ENCODE measurements at places on chromosomes 7 and 10. TPM values are rescaled to one million over a fixed set of nuclear protein-coding genes. Genes with fewer than 3 reads are reported as not detected.

The SCRN1 gene
- 84.3 TPM for total RNA-seq

The IKZF1 gene
- 3.7 TPM for total RNA-seq

The LRRC17 gene
- 9.2 TPM for total RNA-seq

The OR2A5 gene
- not detected for total RNA-seq

The ARMC3 gene
- not detected for total RNA-seq

The CYP26A1 gene
- not detected for total RNA-seq

The LIPN gene
- not detected for total RNA-seq

The GAD2 gene
- 0.17 TPM for total RNA-seq

The DYDC2 gene
- total RNA-seq, result not detected

The CASP2 gene
- 76.8 TPM for total RNA-seq

The OR2A42 gene
- 0.37 TPM for total RNA-seq

The POP7 gene
- 68.8 TPM for total RNA-seq

The ZNF853 gene
- 3.4 TPM for total RNA-seq

DNA sequence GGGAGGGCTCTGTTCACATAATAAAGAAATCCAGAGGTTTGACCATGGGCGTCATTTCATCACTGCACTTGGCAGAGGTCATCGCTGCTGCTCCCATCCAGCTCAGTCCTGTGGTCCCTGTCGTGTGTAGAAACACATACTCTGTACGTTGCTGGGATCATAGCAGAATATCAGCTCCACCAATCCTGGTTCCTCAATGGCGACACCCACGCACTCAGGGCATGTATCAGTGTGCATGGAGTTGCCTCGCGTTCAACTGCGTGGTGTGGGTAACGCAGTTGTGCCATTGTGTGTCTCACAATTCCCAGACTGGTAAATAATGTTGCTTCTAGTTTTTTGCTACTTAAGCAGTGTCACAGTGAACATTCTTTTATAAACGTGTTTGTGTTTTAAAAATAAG, 111.1 kb downstream of the LHPP start:
- H3K27me3 ChIP-seq, result no peaks in the 10 kb centered on the region
- H3K4me3 ChIP-seq, result no peak overlapping the region
- DNase-seq, result peak; percentile 9
- no peaks in the 10 kb centered on the region for H3K4me1 ChIP-seq
- no peaks in the 10 kb centered on the region for H3K36me3 ChIP-seq

DNA sequence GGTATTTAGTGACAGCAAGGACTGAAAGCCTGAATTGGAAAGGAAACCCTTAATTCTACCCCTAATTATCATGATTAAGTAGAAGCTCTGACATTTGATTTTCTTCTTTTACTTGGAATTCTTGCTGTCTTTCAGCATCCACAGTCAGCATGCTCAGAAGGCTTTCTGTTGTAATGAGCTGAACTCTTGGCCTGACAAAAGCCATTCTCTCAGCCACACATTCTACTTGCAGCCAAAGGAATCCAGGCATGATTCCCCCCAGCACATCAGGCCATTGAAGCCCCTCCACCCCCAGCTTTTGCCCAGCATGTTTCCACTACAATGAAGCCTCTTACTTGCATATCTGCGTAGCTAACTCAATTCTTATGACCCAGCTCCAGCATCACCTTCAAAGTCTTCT, 94.3 kb upstream of the FRMD4A start:
- no peak overlapping the region for H3K27ac ChIP-seq
- peaks cover 15% of the 10 kb centered on the region for H3K27me3 ChIP-seq

GRCh38 chr7:50369143-50370026, 64.9 kb downstream of the IKZF1 start:
- H3K27me3 ChIP-seq, result no peaks in the 10 kb centered on the region
- DNase-seq, result peak; percentile 79
- H3K36me3 ChIP-seq, result no peaks in the 10 kb centered on the region
- H3K4me3 ChIP-seq, result no peak overlapping the region
- H3K27ac ChIP-seq, result no peak overlapping the region

DNA sequence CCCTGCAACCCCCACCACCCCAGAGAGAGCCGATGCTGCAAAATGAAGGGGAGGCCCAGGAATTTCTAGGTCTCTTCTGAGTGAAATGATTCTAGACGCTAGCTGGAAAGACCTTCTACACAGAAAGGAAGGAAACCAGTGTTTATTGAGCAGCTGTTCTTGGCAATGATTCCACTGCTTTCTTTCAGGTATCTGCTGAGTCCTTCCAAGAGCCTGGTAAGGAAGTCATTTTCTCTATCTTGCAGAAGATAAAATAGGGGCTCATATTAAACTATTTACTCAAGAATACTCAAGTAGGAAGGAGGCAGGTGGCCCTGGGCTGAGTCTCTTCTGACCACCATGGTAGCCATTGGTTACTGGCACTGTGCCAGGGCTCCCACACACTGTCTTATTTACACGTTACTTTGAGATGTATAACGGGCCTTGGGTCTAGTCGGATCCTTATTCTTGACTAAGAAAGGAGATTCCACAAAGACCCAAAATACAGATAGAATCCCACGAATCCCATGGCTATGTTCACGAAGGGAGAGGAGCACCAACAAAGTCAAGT, 112.1 kb downstream of the GALNT11 start:
- no peak for DNase-seq
- H3K36me3 ChIP-seq, result peaks cover 48% of the 10 kb centered on the region
- no peaks in the 10 kb centered on the region for H3K27me3 ChIP-seq
- no peak overlapping the region for H3K27ac ChIP-seq

DNA sequence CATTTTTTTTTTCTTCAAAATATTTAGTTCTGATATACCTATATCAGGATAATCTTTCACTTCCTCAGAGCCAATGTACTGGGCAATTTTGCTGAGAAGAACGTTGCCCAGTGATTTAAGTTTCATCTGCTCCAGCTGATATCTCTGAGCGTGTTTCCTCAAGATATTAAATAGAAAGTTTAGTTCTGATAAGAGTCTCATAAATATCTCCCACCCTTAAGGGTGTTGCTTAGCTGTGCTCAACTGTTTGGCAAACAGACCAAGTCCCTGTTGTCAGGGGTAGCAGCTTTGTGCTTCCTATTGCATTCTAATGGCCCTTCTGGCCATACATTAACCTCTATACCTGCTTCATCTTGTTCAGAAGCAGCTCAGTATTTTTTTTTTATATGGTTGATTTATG, 84.7 kb upstream of the GPR141 start:
- no peaks in the 10 kb centered on the region for H3K4me1 ChIP-seq
- no peaks in the 10 kb centered on the region for H3K36me3 ChIP-seq
- H3K27me3 ChIP-seq, result no peaks in the 10 kb centered on the region
- DNase-seq, result no peak
- H3K27ac ChIP-seq, result no peak overlapping the region

DNA sequence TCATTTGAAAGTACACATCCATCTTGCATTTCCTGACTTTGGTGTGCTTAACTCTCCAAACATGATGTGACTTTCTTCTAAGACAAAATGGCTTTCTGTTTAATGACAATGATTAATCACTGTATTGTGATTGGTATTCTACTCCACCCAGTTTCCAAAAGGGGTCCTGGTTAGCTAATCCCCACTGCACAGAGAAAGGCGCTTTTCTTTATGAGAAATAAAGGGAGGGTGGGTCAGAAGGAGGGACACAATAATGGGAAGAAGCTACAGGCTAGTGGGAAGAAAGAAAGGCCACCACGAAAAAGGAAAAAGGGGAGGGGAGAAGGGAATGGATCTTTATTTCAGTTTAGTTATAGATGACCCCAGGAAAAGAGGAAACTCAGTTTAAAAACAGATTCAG, 69.2 kb downstream of the PRTFDC1 start:
- no peak overlapping the region for H3K4me3 ChIP-seq
- H3K36me3 ChIP-seq, result no peaks in the 10 kb centered on the region
- H3K4me1 ChIP-seq, result peaks cover 13% of the 10 kb centered on the region
- H3K27me3 ChIP-seq, result no peaks in the 10 kb centered on the region
- no peak for DNase-seq
- H3K27ac ChIP-seq, result no peak overlapping the region

DNA sequence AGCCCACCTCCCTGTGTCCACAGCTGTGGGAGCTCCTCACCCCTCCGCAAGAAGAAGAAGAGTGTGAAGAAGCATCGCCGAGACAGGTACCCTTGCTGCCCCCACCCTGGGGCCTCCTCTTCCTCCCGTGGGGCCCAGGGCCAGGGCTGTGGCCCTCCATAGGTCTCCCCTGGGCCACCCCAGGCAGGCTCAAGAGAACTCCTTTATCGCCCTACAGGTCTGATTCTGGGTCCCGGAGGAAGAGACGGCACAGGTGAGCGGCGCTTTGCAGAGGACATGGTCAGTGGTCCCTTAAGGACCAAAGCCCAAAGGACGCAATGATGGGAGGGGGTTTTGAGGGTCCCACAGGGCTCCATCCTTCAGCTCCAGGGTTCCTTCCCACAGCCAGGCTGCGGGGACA, 41.1 kb upstream of the HSPB1 start:
- peaks cover 10% of the 10 kb centered on the region for H3K27me3 ChIP-seq
- H3K4me1 ChIP-seq, result no peaks in the 10 kb centered on the region
- H3K4me3 ChIP-seq, result no peak overlapping the region

- H3K27ac ChIP-seq, result no peak overlapping the region
- no peak overlapping the region for H3K4me3 ChIP-seq
- no peaks in the 10 kb centered on the region for H3K27me3 ChIP-seq
- H3K36me3 ChIP-seq, result no peaks in the 10 kb centered on the region
Measured at GRCh38 chr10:43524434-43525247, 49.8 kb downstream of the ZNF239 start.

GRCh38 chr7:22996470-22996869, 17.5 kb downstream of the HYCC1 start:
- H3K27ac ChIP-seq, result no peak overlapping the region
- H3K4me1 ChIP-seq, result peaks cover 39% of the 10 kb centered on the region
- H3K36me3 ChIP-seq, result no peaks in the 10 kb centered on the region
- no peak overlapping the region for H3K4me3 ChIP-seq
- no peak for DNase-seq
- H3K27me3 ChIP-seq, result no peaks in the 10 kb centered on the region

DNA sequence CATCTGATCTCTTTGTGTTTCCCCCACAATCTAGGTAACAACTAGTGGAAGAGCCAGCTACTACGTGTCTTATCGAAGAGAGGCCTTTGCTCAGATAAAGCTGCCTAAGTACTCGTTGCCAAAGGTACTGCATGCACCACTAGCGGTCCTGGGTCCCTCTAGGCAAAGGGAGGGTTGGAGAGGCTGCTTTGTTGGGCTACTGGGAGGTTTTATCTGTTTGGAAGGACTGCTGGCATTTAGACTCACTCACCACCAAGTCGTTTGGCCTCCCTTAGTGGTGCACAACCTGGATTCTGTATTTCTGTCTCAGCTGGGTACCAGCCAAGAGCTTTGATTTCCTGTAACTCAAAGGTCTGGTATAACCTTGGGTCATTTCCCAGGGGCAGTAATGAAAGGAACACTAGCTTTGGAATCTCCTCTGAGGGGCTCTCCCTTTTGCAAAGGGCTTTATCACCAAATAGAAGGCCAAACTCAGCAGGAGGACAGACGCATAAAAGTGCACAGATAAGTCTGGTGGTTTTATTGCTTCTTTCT, 498.3 kb downstream of the SORCS3 start:
- H3K4me1 ChIP-seq, result no peaks in the 10 kb centered on the region
- no peak overlapping the region for H3K4me3 ChIP-seq
- no peaks in the 10 kb centered on the region for H3K36me3 ChIP-seq

DNA sequence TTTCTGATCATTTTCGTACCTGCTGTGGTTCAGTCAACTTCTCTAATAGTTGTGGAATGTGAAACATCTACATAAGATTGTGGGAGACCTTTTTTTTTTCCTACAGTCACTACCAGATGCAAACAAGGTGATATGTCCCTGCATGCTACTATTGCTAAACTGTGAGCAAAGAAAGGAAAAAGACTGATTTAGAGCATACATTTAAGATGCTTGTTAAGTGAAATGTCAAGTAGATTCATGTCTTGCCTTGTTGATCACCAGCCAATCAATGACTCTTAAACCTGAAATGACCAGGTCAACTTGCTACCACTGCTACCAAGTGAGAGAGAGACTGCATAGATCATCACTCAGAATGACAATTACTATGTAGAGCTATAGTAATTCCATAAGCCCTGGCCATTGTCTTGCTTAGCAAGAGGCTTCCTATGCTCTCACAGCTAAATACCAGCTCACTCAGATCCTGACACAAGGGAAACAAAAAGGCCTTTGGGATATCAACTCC, 84.3 kb upstream of the SKAP2 start:
- H3K27me3 ChIP-seq, result peaks cover 24% of the 10 kb centered on the region
- no peak for DNase-seq
- H3K4me3 ChIP-seq, result no peak overlapping the region
- no peaks in the 10 kb centered on the region for H3K4me1 ChIP-seq
- no peak overlapping the region for H3K27ac ChIP-seq

DNA sequence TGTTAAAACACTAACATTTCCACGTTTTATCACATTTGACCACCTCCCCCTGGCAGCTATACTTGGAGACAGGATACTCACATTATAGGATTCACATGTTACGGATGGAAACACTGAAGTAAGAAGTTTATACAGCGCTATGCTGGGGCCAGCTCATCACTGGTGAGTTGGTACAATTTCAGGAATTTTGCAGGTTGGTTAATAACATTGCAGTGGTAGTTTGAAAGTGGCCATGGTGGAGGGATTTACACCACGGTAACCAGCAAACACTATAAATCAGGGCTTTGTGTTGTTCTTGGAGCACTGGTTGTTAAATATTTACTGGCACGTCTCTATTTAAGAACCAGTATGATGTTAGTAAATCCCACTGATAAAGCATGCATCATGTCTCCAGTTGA, 174.0 kb downstream of the GFRA1 start:
- no peaks in the 10 kb centered on the region for H3K4me1 ChIP-seq
- DNase-seq, result no peak
- H3K27ac ChIP-seq, result no peak overlapping the region
- no peaks in the 10 kb centered on the region for H3K36me3 ChIP-seq

GRCh38 chr7:149862156-149862555, 11.6 kb upstream of the ATP6V0E2 start:
- H3K4me3 ChIP-seq, result no peak overlapping the region
- H3K27me3 ChIP-seq, result no peaks in the 10 kb centered on the region
- DNase-seq, result no peak
- H3K4me1 ChIP-seq, result no peaks in the 10 kb centered on the region
- H3K36me3 ChIP-seq, result no peaks in the 10 kb centered on the region

GRCh38 chr10:48523820-48524758, 80.8 kb downstream of the ARHGAP22 start:
- H3K4me3 ChIP-seq, result peak overlapping the region; percentile 34
- peaks cover 3% of the 10 kb centered on the region for H3K4me1 ChIP-seq
- no peak overlapping the region for H3K27ac ChIP-seq
- peak; percentile 11 for DNase-seq

DNA sequence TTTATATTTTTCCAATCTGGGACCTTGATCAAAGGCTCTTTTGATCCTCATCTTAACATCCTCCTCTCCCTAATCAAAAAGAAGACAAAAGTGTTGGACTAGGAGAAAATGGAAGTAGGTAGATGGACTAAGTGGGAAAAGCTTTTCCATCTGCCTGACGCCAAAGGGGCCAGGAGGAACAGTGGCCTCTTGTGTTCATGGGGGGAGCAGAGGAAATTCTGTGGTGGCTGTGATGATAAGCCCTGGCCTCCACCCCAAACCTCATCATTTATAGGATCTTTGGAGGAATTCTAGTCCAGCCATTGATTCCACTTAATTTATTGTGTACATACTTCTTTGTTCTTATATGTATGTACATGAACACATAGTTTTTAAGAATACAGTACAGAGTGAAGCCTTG, 21.7 kb downstream of the ZNF365 start:
- H3K27ac ChIP-seq, result no peak overlapping the region
- no peaks in the 10 kb centered on the region for H3K4me1 ChIP-seq
- H3K36me3 ChIP-seq, result no peaks in the 10 kb centered on the region
- H3K27me3 ChIP-seq, result no peaks in the 10 kb centered on the region

Data from A673 (cell line).